ENCODE measurements at places on chromosomes 2 and 18.

DNA sequence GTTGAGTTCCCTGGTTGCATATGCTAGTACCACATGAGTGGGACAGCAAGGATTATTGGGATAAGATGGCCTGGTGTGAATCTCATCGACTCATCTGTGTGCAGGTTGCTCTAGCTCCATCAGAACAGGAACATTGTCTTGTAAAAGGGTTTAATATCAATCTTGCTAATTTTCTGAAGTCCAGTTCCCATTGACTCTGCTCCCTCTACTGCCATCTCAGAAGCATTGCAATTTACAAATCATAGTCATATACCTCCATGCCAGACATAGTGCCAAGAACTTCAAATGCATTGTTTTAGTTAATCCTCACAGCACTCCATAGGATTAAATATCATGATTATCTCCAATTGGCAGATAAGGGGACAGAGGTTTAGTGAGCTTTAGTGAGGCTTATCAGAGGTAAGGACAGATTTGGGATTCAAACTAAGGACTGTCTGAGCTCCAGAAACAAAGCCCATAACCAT, 4.8 kb upstream of the STAT4 start:
- DNase-seq: peak; percentile 68

GRCh38 chr2:117760916-117761315, 53.6 kb upstream of the DDX18 start:
- DNase-seq: no peak

DNA sequence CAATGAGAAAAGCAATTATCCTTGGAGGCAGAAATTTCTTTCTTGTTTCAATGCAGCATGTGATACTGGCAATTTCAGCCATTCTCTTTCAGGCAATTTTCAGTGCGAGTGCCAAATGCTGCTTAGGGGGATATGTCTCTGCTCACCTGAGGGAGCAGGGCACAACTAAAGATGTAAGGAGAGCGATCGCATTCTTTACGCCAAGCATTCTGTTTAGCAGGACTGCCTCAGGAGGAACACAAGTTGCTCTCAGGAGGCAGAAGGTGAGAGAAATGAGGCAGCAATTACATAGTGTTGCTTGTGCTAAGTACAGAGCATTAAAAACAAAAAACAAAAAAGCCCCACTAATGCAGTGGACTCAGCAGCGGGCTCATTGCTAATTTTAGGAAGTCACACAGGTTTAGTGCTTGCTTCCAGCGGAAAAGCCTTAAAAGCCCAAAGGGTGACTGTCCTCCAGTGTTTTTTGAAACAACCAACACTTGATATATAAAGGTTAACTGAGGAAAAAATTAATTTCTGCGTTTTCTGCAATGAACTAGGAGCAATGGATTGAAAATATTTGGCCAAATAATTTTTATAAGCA, 116.9 kb downstream of the METTL8 start:
- DNase-seq: no peak

GRCh38 chr2:95061601-95062183, 36.2 kb downstream of the MAL start:
- DNase-seq: no peak

GRCh38 chr2:27652790-27653189, 10.6 kb downstream of the SUPT7L start:
- DNase-seq: no peak

- DNase-seq: no peak
These were observed 49.7 kb downstream of the APOB start for GRCh38 chr2:20994130-20994529.

GRCh38 chr18:36572135-36572856, 256.5 kb downstream of the TPGS2 start:
- peak; percentile 24 for DNase-seq

DNA sequence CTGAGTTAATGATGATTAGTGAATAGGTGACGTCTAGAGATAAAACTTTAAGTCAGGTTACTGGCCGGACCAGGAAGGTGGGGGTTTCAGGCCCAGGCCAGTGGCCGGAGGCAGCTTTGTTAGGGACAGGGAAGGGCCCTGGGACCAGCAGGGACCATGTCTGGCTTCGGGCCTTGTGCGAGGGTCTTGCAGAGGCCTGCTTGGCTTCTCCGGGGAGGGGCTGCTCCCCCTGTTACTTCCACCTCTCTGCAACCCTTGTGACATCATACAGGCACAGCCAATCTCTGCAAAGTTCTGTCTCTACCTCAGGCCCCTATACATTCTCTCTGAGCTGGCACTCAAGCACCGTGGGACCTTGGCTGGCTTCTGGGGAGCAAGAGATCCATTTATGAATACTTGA, at the start of gene ALLC:
ALLC (plus strand) TSS at position 320 of the 400 bp plus-strand sequence. CDS start 12,958 bp downstream, outside the sequence.
- DNase-seq: no peak

DNA sequence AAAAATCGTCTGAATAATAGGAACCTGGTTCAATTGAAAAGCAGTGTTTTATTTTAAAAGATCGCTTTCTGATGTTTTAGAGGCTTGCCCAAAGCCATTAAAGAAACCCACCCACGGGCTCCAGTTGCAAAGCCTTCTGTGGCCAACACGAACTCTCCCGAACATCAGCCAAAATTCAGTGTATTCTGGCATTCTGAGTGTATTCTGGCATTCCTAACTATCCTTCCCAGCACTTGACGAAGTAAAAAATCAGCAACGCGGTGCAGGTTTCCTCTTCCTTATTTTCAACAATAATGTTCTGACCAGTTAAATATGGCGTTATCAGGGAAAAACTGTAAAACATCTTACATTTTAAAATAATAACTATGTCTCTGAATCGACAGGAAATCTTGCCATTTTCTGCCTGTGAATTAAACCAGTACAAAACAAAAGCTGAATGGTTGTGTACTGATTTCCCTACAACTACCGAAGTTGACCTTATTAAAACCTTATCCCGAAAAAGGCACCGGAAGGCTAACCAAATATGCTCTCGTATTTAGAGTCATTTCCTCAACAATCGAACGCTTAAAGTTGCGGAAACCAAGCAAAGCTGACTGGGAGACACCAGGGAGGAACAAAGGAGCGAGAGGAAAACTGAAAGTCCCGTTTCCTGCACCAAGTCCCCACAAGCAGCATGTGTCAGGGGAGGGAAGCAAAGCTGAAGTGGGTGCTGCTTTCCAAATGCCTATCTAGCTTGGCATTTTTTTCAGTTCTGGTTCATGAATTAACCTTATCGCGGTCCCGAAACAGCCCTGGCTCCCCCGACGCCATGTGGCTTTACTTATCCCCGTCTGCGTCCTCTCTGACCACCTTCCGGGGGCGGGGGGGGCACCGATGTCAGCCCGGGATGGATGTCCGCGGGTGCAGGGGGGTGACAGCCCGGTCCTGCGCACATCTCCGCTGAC, 44.3 kb downstream of the ZNF516 start:
- no peak for DNase-seq

DNA sequence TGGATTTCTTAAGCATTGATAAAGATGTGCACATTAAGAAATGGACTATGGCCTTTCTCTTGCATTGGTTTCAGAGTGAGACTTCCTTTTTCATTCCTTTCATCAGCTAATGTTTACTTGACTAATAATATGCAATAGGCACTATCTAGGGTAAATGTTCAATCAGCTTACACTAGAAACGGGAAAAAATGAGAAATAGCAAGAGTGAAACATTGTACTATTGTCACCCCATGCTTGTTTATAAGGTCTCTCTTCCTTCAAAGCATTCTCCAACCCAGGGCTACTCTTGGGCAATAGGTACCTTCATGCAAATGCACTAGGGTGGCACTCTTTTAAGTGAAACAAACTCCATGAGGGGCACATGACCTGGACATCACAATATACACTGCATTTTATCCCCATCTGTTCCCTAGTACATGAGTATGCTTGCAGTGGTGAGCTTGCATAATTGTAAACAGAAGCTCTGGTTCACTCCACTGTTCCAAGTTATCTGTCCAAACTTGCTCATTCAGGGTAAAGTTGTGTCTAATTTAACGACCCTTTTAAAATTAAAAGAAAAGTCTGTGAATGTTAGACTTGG, 402.3 kb downstream of the ERBB4 start:
- no peak for DNase-seq

- DNase-seq: no peak
These were observed 151.2 kb upstream of the BOD1L2 start for GRCh38 chr18:56995579-56996188.

- no peak for DNase-seq
These were observed 9.8 kb downstream of the STEAP3 start for GRCh38 chr2:119233326-119234020.

- DNase-seq: no peak
These were observed 18.4 kb upstream of the PIEZO2 start for GRCh38 chr18:11167778-11168177.

DNA sequence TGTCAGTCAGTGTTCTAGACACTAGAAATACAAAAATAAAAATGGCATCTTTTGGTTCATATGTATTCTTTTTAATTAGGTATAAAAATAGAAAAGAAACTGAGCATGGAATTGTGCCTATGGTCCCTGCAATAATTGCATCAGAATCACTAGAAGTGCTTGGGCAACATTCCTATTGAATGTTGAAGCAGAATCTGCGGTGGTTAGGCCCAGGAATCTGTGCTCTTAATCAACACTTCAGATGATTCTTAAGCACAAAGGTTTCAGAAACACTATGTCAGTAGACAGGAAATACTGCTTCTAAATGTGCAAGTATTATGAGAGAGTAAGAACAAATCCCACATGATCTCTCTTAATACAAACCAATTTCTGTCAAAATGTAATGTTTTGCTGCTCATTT, 20.3 kb upstream of the RBBP8 start:
- DNase-seq: no peak

- no peak for DNase-seq
These were observed 24.4 kb upstream of the GPR39 start for GRCh38 chr2:132392221-132392620.

DNA sequence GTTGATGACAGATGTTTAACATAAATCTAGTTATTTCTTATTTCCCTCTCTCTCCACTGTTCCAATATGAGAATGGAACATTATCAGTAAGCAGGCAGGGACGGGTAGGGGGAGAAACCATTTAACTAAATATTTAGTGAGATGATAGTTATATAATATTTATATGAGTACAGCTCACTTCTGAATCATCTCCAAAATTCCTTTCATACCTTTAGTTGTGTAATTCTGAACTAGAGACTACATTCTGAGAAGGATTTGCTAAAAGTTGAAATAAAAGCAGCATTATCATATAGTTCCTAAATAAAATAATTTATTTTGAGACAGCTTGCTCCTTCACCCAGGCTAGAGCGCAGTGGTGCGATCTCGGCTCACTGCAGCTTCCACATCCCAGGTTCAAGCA, 41.4 kb downstream of the B4GALT6 start:
- DNase-seq: no peak

- DNase-seq: no peak
These were observed 13.2 kb downstream of the SNRPG start for GRCh38 chr2:70280242-70280798.

- DNase-seq: no peak
These were observed 6.8 kb downstream of the ASXL3 start for GRCh38 chr18:33584548-33585430.

DNA sequence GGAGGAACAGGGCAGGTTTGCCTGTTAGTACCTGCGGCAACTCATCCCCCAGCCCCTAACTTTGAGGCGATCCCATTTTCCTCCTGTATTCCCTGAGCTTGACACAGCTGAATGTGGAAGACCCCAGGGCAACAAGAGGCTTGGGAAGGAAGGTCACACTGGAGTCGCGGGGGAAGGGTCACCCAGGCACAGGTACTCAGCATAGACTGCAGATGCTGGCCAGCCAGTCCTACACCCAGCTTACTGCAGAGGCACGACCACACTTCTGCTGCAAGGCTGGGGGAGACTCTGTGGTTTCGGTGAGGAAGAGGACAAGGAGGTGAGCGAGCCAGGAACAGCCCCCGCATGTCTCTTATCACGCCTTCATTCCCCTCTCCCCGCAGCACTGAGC, 91.5 kb downstream of the MALT1 start:
- no peak for DNase-seq

GRCh38 chr2:24015562-24016375, 5.9 kb downstream of the MFSD2B start:
- no peak for DNase-seq

DNA sequence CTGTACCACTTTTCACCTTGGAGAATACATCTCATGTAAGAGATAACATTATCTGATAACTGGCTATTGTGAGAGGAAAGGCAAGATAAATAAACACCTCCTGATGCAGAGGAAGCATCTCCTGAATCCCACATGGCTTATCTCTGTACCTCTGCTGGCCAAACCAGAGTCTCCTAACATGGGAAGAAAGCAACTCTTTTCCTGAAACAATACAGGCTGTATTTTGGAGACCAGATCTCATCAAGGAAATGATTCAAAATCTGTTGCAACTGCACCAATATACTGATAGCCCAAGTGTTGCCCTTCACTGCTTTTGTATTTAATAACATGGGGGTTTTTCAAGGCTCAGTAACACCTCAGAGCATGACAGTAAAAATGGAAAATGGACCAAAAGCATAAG, 106.9 kb downstream of the MREG start:
- DNase-seq: no peak
